ENCODE measurements at places on chromosomes 5 and 9. TPM values are rescaled to one million over a fixed set of nuclear protein-coding genes. Genes with fewer than 3 reads are reported as not detected.

CCL27 gene
- total RNA-seq, result not detected

- H3K36me3 ChIP-seq, result no peaks in the 10 kb centered on the region
- no peaks in the 10 kb centered on the region for H3K4me1 ChIP-seq
- no peak overlapping the region for H3K4me3 ChIP-seq
- DNase-seq, result no peak
- no peaks in the 10 kb centered on the region for H3K27me3 ChIP-seq
Measured at GRCh38 chr9:83419961-83420360, 118.2 kb downstream of the FRMD3 start.

GRCh38 chr9:101399643-101399970, 956 bp downstream of the ZNF189 start:
- H3K4me1 ChIP-seq, result peaks cover 45% of the 10 kb centered on the region
- H3K36me3 ChIP-seq, result peaks cover 25% of the 10 kb centered on the region
- H3K4me3 ChIP-seq, result peak overlapping the region; percentile 76
- H3K27me3 ChIP-seq, result no peaks in the 10 kb centered on the region

SPINK7 gene
- not detected for total RNA-seq
